ENCODE measurements at places on chromosomes 13 and 19.

- peak; percentile 4 for DNase-seq
Observed at GRCh38 chr19:56751078-56751489, 79.5 kb upstream of the ZNF835 start.

DNA sequence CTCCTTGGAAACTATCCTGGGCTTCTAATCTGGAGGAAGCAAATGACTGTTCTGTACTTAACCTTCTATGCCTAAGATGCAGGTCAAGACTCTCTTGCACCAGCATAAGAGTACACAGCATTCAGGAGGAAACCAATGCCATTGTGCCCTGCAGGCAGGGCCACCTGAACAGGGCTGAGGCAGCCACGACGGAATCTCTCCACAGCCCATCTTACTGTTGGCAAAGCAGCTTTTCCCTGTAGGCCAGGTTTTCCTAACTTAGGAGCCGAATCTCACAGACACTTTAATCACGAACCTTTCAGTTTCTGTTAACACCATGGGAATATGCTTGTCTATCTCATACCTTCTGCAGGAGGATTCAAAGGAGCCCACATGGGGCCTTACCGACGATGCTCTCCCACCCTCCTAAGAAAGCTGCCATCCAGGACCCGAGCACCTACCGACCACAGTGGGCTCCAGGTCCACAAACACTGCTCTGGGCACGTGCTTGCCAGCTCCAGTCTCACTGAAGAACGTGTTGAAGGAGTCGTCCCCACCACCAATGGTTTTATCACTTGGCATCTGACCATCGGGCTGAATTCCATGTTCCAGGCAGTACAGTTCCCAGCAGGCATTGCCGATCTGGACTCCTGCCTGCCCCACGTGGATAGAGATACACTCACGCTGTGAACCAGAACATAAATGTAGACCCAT lies 2.6 kb downstream of the TUBA3C start:
- no peak for DNase-seq

GRCh38 chr13:97999653-98000052 lies 46.2 kb downstream of the IPO5 start:
- no peak for DNase-seq

DNA sequence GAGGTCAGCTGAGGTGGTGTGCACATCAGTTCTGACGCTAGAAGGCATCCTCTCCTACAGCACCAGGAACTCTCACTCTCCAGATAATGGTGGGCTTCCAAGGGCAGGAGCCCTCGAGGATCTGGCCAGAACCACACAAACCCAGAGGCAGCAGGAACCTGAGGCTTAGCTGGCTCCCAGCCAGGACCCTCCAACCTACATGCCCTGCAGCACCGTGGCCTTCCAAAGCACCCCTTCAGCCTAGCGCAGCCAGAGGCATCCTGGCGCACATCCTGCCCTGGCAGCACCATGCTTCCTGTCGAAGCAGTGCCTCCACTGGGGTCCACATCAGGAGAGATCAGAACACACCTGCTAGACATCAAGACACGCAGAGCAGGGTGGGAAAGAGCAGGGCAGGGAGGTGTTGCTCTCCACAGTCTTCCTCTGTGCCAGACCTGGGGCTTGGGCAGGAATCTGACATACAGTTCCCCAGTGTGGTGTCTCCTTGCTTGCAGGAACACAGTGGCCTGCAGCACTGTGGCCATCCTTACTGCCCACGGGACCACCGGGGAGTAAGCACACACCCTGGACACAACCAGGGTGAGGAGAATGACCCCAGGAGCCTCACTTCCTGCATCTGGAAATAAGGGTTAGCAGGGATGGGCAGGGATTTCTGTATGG lies 21.7 kb downstream of the TUBA3C start:
- no peak for DNase-seq

- no peak for DNase-seq
Observed at GRCh38 chr13:53052675-53053074, 24.1 kb downstream of the OLFM4 start.

GRCh38 chr13:19864746-19865309 lies 1.4 kb upstream of the ZMYM5 start:
- peak; percentile 86 for DNase-seq

GRCh38 chr19:12994701-12995595 lies at the start of gene NFIX:
NFIX (plus strand) TSS chr19:12995475; CDS start chr19:12995838, 363 bp downstream.
- peak; percentile 80 for DNase-seq

GRCh38 chr13:46775385-46776107 lies 21.4 kb downstream of the ESD start:
- DNase-seq, result no peak

GRCh38 chr19:41935760-41936415 lies 7.6 kb upstream of the ERFL start:
- no peak for DNase-seq

- no peak for DNase-seq
Observed at GRCh38 chr13:99642006-99642405, 140.7 kb downstream of the TM9SF2 start.

DNA sequence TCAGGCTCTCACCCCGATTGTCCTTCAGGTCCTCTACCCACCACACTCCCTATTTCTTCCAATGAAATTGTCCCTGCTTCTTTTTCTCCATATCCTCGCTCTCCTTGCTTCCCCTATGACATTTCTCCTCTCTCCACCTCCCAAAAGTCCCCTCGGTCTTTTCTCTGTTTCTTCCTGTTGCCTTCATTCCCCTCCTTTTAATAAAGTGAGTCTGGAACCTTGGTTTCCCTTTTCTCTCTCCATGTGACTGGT lies 676 bp upstream of the ZNF574 start:
- DNase-seq, result no peak

DNA sequence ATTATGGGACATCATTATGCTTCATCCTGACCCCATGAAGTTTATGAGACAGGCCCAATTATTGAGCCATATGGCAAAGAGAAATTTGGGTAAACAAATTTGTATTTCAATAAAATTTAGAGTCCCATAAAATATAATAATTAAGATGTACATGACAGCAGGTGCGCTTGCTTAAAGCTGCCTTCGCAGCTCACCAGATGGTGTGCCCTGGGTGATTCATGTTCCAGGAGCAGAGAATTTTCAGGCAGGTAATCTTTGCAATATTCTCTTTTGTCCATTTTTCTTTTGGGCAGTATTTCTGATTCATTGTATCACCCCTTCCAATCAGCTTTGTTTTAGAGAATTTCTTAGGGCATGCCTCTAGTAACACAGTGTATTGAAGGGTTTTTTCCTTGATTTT lies 39.5 kb upstream of the WASF3 start:
- no peak for DNase-seq

DNA sequence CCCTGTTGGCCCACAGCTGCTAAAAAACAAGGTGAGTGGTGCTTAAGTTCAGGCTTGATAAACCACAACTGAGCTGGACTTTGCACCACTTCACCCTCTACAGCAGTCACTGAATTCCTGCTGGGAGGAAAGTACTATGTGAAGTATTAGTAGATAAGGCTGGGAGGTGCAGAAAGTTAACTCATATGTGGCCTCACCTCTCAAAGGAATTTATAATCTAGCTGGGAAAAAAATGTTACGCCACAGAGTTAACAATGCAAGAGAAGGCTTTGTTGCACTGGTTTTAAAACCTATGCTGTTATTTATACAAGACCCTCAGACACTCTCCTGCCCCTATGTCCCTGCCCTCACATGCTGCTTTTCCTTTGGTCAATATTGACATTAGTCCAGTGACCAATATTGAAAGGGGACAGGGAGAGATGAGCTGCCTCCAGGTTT lies 60.9 kb downstream of the LIG4 start:
- DNase-seq, result peak; percentile 1

DNA sequence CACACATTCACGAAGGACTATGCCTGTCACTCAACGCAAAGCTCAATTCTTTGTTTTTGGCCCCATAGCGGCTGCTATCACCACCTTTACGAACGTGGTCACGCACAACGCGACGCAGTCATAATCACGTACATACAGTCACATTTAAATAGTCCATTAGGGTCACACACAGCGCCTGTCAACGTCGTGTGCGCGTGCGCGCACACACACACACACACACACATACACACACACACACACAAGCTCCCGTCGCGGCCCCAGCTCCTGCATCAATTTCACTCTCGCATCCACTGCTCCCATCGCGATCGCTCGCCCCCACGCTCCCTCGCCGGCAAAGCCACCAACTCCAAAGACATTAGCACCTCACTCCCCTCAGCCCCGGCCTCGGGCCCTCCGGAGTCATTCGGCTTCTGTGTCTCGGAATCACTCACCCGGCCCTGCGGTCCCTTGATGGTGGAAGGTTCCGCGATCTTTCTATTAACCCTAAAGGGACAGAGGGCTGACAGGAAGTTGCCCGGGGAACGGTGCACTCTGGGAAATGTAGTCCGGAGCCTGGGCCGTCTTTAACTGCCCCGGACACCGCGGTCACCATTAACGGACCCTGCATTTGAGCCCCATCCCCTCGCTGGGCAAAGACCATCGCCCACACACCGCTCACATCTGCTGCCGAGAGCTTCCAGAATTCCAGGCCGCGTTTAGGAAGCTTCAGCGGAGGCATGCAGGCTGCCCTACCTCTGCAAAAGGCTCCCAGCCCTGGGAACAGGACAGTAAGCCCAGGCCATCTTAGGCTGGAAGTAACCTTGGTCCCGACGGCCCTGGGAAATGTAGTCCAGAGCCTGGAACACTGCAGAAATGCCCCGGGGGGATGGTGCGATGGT lies at the start of gene ZNF790:
TSS of gene ZNF790 (minus strand) at position 482 of the 878 bp plus-strand sequence. CDS start 12,768 bp downstream, outside the sequence.
- DNase-seq, result peak; percentile 95

DNA sequence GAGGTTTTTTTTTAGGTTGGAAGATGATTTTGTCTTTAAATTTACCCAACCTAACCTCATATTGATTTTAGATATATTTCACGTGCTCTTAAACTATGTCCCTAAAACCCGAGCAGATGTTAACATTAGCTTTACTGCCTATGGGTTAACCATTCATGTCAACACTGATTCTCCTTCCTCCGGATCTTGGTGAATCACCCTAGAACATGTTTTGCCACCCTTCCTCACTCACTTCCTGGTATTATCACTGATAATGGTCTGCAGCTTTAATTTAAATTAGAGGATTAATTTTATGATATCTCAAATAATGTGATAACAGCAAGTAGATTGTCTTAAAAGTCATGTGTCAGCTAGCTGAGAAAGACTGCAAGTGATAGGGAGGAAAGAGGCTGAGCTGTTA lies 31.9 kb downstream of the HTR2A start:
- DNase-seq, result no peak

DNA sequence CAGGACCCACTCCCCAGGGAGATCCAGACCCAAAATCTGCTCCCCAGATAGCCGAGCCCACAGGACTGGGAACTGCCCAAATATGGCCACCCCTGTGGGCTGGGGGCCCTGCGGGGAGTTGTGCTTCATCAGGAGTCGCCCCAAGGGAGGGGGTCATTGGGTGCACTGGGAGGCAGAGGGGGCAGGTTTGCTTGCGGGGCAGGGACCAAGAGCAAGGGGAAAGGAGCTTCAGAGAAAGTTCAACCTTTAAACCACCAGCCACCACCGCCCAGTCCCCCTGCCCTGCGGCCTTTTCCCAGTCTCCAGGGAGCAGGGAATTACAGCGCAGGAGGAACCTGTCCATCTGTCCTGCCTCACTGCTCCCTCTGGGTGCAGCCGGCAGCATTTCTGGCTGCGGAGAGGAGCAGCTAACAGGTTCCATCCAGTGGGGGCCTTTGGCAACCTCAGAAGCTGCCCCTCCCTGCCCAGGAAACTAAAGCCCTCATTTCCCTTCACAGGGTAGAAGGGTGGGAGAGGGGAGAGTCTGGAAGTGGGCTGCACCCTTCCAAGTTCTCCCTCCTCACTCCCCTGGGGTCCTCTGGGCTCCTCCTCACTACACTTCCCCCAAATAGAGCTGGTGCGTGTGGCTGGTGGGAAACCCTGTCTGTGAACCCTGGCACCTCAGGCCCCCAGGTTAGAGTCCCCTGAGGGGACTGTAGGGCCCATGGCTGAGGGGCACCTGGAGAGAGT lies 13.8 kb upstream of the ASF1B start:
- no peak for DNase-seq

GRCh38 chr19:48837687-48838086 lies 1.4 kb upstream of the HSD17B14 start:
- DNase-seq, result no peak

GRCh38 chr19:1652471-1653299 lies at the start of gene TCF3:
TCF3 (minus strand) TSS chr19:1652615; CDS start chr19:1650248, 2,367 bp downstream.
- DNase-seq, result peak; percentile 99

DNA sequence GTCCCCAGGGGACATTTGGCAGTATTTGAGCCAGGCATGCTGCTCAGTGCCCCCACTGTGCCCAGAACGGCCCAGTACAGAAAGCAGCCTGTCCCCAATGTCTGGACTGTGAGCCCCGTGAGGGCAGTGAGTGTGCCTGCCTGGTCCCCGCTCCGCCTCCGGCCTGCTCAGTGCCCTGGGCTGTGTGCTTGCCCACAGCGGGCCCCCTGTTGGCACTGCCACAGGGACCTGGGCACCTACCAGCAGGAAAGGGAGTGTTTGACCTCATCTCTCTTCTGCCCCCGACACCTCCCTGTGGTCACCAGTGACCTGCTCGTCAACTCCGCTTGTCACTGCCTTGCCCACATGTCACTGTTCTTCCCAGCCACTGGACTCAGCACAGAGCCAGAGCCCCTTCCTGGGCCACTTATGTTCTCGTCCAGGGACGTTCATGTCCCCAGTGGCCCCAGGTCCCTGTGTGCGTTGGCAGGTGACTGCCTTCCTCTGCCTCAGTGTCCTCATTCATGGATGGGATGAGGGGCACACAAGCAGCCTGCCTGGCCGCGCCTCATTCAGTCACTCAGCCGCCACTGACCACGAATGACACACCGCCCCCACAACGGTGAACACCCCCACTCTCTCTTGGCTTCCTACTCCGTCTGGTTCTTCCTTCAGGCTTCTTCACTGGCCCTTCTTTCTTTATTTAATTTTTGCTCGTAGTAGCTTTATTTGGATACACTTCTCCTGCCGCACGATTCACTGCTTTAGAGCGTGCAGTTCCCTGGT lies 2.8 kb downstream of the FZR1 start:
- DNase-seq, result no peak

- DNase-seq, result no peak
Observed at GRCh38 chr19:8371011-8371804, 7.3 kb downstream of the ANGPTL4 start.

- no peak for DNase-seq
Observed at GRCh38 chr13:104872153-104872552, 1663.3 kb downstream of the EFNB2 start.

GRCh38 chr19:39997638-39998216 lies 867 bp downstream of the ZNF546 start:
- peak; percentile 24 for DNase-seq

DNA sequence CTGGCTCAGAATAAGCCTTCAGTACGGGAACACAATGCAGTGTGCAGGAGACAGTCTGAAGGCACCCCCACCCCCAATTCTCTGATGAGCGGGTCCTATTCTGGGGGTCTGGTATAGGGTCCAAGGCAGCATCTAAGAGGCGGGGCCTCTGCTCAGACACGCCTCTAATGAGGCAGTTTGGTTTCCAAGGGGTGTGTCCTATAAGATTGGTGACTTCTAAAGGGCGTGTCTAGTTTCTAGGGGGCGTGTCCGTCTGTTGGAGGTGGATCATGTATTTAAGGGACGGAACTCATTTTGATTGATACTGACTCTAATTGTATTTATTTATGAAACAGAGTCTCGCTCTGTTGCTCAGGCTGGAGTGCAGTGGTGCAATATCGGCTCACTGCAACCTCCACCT lies 8.7 kb downstream of the FIZ1 start:
- DNase-seq, result no peak
